Epithelial cell of prostate (primary cell): ENCODE measurements at places on chromosomes 7 and 10.

GRCh38 chr10:103859161-103860086 is 4.0 kb upstream of the SH3PXD2A start:
- no peak for DNase-seq

- no peak for DNase-seq
These were observed 81.8 kb downstream of the ZNF277 start for GRCh38 chr7:112288301-112288700.

DNA sequence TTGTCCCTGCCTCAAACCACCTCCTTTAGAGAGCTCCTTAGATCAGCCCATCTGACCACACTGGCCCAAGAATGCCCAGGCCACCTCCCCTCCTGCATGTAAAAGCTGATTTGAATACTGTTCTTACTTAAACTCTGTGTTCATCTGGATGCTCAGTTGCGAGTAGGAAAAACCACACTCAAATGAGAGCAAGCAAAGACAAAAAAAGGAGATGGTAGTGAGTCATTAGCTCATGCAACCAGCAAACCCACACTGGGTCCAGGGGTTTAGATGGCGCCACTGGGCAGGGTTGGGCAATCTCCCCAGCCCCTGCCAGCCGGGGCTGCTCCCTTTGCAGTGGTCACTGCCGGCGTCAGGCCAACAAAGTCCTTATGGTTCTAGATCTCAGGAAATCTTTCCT is 32.7 kb downstream of the TSPAN15 start:
- no peak for DNase-seq

- no peak for DNase-seq
These were observed 3.7 kb downstream of the PURB start for GRCh38 chr7:44881610-44882009.

GRCh38 chr10:3140280-3140679 is 32.3 kb downstream of the PITRM1 start:
- no peak for DNase-seq
